ENCODE measurements at places on chromosomes 3 and 15. TPM values are rescaled to one million over a fixed set of nuclear protein-coding genes. Genes with fewer than 3 reads are reported as not detected.

Gene PCLAF
- total RNA-seq = 7.9 TPM

Gene OCA2
- total RNA-seq = 1.2 TPM

Gene SERPINI2
- total RNA-seq = not detected

Gene GOLGA6A
- total RNA-seq = 0.21 TPM

Gene GOLGA8T
- total RNA-seq = 0.94 TPM

Gene ITPR1
- total RNA-seq = 26.3 TPM

Gene CD96
- not detected for total RNA-seq

Gene SLC22A14
- total RNA-seq = 0.47 TPM
